ENCODE measurements at places on chromosomes 7 and 10.
A peak's percentile ranks its signal among the peaks of the same experiment; 100 is the strongest.

- peak; percentile 23 for DNase-seq
These were observed 74.8 kb downstream of the CDK6 start for GRCh38 chr7:92761391-92762097.

GRCh38 chr10:103759100-103759781 lies 96.1 kb downstream of the SH3PXD2A start:
- DNase-seq = no peak

DNA sequence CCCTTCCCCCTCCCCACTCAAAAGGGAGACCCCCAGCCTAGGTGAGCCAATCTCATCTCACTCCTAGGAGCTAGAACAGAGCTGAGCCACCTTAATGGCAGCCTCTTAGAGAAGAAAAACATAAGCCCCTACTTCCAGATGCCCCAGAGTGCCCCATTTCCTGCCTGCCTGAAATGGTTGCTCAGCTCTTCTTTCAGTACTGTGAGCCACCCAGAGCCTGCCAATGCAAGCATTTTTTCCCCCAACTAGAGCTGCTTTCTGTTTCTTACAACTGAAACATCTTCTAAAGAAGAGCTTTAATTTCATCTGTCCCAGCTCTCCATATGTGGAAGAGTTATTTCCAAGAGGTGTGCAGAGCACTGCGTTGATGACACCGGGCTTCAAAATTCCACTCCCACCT lies 136.7 kb downstream of the PLPP4 start:
- DNase-seq = no peak

DNA sequence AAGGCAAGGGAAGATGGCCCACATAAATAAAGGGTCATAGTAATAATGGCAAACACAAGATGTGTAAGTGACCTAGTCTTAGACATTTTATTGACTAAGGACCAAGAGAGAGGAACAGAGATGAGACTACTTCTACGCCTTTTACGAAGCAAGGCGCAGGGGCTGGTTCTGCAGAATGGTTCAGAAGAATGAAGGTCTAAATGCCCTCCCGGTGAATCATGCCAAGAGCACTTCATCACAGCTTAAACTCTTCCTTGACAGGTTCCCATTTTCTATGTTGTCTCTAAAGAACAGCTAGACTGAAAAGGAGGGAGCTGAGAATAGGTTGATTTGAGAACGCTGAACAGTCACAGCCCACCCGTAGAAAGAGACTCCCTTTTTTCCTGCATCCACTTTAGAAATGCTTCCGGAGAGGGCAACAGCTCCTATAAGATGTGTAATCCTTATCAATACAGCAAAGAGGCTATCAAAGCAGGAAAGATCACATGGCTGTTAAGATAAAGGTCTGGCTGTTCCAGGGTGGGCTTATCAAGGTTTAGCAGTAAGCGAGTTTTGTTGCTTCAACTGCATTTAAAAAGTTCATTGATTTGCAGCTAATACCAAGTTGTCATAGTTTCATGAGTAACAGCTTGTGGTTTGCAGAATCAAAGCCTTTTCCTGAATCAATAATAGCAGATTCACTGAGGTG lies 93.4 kb upstream of the AUTS2 start:
- no peak for DNase-seq
